ENCODE measurements at places on chromosomes 3 and 15.

GRCh38 chr15:93118904-93119303 is 29.9 kb upstream of the RGMA start:
- no peak for DNase-seq

DNA sequence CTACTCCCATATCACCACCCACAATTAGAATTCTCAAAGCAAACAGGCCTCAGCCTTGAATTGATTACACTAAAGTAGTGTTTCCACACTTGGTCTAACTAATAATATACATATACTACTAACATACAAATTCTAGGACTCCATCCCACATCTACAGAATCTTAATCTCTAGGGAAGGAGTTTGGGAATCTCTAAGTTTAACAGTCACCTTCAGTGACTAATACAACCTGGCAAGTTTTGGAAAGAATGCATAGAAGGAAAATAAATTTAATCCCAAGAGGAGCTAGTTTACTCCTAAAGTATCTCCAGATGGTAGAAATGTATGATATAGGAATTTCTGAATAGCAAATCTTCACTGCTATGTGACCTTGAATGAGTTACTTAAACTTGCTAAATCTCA is 9.1 kb downstream of the CLPX start:
- no peak for DNase-seq

GRCh38 chr3:73623346-73623745 is 1.4 kb downstream of the PDZRN3 start:
- no peak for DNase-seq

- DNase-seq, result no peak
Observed at GRCh38 chr15:66957431-66957720, 108.0 kb upstream of the SMAD3 start.

DNA sequence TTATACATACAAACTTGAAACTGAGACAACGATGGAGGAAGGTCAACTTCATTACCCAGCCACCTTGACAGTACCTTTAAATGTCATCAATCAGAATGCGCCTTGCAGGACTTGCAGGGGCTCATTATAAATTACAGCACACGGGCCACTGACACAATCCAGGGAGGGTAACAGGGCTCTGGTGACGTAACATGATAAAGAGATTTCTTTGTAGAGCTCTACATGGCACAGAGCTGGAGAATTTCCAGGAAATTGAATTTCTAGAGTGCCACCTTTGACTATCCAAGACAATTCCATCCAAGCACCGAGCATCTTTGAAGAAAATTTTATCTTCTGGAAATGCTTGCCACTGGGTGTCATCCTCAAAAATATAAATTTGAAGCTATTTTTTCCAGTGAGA is 486.0 kb downstream of the FOXP1 start:
- DNase-seq, result no peak

DNA sequence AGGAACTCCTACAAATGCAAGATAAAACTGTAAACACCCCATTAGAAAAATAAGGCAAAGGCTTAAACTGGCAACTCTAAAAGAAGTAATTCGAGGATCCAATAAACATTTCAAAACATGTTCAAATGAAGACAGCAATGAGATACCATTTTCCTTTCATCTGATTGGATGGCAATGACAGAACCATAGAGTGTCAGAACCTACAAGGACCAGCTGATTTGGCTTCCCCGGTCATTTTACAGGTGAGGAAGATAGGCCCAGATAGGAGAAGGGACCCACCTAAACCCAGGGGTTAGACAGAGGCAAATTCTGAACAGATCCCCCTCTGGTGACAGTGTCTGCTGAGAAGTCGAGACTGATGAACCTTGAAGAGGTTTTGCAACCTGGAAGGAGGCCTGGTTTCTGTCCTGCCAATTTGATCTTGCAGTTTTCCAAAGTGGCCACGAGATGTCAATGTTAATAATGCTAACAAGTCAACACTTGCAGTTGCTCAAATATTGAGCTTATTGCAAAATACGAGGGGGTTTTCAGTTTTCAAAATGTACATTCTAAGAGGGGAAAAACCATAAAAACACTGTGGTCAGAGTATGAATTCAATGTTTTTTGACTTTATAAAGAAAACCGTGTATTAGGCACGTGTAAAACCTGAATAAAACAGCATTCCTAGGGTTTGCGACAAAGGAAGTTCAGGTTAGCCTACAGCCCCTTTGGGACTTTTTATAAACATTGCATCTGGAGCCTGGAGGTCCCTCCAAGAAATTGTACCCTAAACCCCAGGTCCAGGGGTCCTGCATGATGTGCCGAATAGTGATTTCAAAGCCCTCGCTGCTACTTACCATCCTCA is 21.5 kb downstream of the CFAP161 start:
- DNase-seq, result peak; percentile 75

Measured in uterus (tissue), 4 donors.